Stimulated activated CD4-positive, alpha-beta T cell treated with anti-CD3 and anti-CD28 coated beads, Interleukin-2, amount 100 ng/mL, for 24 hours (primary cell): ENCODE measurements at places on chromosomes 13 and 19.

DNA sequence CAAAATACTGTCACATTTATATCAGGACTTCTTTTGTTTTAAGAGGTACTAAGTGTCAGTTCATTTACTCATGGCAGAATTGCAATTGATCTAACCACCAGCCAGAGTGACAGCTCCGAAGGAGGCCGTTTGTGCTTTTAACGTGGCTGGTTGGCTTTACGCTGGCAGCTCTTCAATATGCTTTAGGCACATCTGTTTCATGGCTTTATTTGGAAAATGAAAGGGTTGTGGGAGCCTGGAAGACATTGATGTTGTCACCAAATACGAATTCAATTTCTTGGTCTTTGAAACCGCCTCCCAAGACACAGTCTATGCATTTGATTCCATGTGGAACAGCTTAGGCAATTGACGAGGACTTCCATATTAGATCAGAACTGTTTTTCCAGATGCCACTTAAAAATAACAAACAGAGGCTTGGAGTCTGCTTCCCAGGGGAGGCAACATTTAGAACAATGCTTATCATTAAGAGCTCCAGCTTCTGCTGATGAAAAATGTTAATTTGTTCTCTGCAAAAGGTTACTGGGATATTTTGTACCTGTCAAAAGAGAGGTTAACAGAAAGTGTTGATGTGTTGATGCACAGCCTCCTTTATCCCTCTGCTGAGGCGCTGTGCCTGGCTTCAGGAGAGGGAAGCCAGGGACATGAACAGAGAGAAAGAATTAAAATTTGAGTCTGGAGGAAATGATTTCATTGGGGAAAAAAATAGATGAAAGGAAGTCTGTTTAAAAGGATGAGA lies 64.0 kb upstream of the TNFRSF19 start:
- no peak for DNase-seq

DNA sequence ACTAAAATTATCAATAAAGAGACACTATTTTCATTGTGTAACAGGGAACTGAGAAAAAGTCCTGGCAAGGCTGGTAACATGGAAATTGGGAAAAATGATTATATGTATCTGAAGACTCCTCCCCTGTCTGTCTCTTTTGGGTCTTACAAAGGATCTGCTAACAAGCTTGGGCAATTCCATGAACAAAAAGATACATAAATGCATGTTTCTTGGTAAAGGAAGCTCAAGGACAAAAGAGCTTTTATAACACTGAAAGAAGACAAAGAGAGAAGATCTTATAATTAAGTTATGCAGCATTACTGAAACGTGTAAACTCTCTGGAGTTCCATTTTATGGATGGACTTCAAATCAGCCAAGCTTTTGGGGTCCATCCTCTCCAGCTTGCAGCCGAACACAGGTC lies 29.2 kb downstream of the EFNB2 start:
- DNase-seq, result no peak

- peak; percentile 44 for DNase-seq
These were observed 4.6 kb downstream of the SAFB start for GRCh38 chr19:5627395-5627904.

GRCh38 chr13:43019811-43020210 lies 3.6 kb upstream of the DNAJC15 start:
- DNase-seq, result no peak

DNA sequence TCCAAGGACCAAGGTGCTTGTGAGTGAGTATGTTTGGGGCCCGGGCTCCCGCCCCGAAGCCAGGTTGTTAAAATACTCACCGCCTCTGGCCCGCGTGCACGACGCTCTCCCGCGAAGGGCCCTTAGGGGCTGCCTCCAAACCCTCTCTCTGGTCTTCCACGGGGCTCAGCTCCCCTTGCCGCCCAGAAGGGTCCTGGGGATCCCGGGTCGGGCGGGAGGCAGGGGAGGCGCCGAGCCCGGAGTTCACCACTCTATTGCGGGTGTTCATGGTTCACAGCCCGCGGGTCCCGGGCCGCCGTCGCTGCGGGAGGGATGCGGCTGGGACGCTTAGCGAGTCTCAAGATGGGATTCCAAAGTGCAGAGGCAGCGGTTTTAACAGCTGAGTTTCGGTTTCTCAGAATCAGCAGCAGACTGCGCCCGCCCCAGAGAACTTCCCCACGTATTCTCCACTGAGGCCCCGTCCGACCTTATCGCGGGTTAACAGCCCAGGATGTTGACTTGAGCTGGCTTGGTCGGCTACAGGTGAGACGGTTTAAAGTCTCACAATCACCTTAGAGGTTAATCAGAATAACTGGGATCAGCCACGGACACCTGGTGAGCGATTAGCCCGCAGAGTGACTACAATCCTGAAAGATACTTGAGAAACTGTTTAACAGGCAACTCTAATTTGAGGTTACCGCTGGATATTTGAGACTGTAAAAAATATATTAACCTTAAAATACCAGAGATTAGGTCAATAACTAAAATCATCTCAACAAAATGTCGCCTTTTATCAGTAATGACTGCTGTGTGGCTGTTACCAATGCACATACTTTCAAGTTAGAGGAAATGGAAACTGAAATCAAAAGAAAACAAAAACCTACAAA lies at the start of gene EPSTI1:
Gene EPSTI1 (minus strand): TSS at position 344 of the 866 bp plus-strand sequence. CDS start 76 bp downstream, at position 268.
- peak; percentile 74 for DNase-seq

DNA sequence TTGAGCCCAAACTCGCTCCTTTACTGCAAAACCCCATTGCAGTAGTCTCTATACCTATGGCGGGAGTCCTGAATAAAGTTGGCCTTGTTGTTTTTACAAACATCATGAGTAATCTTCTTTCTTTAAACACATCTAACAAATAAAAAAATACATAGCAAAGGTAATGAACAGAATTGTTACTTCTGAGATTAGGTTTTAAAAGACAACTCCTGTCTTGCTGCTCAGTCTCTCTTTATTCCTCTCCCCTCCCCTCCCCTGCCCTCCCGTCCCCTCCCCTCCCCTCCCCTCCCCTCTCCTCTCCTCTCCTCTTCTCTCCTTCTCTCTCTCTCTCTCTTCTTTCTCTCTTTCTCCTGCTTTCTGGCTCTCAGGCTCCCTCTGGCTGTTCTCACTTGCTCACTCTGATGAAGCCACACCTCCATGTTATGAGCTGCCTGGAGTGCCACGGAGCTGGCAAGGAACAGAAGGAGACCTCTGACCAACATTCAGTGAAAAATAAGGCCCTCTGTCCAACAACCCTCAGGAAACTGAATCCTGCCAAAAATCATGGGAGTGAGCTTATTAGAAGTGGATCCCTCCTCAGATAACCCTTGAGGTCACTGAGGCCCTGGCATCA lies 300.7 kb upstream of the MIR17HG start:
- no peak for DNase-seq

DNA sequence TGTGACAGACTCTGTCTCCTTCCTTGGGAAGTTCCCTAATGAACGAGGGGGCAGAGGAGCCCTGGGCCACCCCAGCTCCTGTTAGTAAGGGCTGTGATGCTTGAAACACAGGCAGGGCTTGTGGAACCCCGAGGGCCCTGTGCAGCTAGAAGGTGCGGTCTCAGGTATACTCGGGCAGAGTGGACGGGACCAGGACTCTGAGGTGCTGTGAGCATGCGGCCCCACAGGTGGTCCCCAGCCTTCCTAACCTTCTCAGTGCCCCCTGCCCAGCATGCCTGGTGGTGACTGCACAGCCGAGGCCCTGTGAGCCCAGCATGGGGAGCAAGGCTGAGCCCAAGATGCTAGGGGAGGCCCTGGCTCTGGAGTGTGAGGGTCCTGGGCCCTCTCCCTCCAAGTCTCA lies 4.0 kb upstream of the SIGLEC8 start:
- DNase-seq, result no peak

- no peak for DNase-seq
These were observed 5.9 kb upstream of the MCF2L start for GRCh38 chr13:112962911-112963625.

DNA sequence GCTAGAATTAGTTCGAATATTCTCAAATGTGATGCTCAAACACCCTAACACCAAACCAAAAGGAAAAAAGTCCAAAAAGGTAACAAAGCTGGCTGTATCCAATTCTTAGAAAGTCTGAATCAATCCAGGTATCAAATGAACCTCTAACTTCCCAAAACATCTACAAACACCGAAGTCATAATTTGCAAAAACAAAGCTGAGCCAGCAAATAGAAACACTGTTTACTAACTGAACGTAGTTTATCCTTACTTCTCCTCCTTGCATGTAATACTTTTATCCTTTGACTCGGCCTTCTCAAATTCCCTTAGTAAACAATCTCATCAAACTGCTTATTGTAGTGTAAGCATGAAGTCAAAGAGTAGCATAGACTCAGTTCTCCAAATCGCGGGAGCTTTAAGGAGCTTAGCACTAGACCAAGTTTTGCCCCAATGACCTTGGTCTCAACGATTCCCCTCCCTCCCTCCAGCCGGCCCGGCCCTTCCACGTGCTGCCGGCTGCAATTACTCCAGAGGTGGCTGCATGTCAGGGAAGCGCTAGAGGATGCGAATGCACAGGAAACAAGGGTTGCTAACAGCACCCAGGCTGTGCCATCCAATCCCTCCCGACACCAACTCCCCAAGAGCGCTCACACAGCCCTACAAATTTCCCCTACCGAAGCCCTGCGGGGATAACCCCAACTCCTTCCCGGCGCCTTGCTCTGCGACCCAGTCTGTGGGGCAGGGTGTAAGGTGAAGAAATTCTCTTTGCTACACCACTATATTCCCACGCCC lies 693 bp downstream of the XPO4 start:
- DNase-seq, result peak; percentile 56

DNA sequence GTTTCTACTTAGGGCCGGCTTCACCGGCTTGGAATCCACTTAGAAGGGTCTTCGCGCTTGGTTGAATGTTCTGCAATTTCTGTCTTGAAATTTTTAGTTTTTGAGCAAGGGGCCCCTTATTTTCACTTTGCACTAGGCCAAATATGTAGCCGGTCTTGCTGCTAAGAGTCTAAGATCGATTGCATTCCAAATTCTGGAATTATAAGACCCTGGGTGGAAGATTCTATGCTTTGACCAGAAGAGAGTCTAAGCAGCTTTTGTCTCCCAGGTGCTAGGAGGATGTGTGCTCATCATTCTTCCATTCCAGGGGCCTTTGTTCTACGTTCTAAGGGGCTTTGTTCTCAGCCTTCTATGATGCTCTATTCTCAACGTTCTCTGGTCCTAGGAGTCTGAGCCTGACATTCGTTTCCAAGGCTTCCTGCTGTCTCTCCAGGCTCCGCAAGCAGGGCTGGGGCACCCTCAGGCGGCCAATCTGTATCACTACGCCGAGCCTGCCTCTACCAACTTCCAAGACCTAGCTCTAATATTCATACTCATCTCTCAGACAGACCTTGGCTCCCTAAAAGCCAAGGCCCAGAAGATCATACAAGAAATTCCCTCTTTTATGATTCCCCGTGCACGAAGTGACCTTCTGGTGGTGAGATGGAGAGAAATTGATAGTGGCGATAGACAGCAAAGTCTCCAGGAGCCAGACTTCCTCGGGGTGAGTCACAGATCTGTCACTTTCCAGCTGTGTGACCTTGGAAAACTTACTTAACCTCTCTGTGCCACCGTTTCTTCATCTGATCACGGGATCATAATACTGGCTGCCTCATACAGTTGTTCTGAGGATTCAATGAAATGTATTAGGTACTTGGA lies 982 bp upstream of the DACT3 start:
- peak; percentile 79 for DNase-seq

DNA sequence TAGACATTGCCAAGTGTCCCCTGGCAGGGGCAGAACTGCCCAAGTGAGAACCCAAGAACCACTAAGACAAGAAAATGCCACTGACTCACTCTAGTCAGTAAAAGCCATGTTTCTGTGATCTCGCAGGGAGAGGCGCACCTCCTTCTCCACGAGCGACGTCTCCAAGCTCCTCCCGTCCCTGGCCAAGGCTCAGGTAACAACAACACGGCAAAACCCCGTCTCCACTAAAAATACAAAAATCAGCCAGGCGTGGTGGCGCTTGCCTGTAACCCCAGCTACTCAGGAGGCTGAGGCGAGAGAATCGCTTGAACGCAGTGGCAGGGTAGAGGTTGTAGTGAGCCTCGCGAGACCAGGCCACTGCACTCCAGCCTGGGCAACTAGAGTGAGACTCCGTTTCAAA lies 17.5 kb upstream of the USE1 start:
- DNase-seq, result no peak

- no peak for DNase-seq
These were observed 40.0 kb upstream of the TPP2 start for GRCh38 chr13:102556806-102557205.

- DNase-seq, result no peak
These were observed 220.5 kb downstream of the RBM26 start for GRCh38 chr13:79185580-79185979.

DNA sequence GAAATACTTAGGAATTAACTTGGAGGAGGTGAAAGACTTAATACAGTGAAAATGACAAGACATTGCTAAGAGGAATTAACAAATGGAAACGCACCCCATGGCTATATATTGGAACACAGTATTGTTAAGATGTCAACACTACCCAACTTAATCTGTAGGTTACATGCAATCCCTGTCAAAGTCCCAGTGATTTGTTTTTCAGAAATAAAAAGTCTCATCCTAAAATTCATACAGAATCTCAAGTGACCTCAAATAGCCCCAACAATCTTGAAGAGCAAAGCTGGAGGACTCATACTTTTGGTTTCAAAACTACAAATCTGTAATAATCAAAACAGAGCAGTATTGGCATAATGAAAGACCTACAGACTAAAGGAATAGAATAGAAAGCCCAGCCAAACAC lies 13.2 kb downstream of the ATP4B start:
- DNase-seq, result no peak

DNA sequence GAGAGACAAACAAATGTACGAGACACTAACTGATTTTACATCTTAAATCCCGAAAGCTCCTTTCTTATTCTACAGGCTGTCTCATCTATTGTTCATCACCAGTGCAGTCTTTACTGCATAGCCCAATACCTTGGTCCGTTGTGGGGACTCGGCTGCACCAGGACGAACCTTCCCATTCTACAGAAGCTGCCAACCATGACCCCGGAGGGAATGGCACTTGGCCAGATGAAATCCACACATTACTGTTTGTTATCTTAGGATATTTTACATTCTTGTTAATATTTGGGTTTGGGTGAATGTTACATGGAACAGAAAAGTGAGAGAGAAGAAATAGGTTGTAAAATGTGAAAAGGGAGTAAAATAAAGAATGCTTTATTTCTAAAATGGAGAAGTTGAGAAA lies 195.1 kb downstream of the RFC3 start:
- no peak for DNase-seq

GRCh38 chr19:58346961-58347929 lies 6.0 kb downstream of the A1BG start:
- DNase-seq, result peak; percentile 63

DNA sequence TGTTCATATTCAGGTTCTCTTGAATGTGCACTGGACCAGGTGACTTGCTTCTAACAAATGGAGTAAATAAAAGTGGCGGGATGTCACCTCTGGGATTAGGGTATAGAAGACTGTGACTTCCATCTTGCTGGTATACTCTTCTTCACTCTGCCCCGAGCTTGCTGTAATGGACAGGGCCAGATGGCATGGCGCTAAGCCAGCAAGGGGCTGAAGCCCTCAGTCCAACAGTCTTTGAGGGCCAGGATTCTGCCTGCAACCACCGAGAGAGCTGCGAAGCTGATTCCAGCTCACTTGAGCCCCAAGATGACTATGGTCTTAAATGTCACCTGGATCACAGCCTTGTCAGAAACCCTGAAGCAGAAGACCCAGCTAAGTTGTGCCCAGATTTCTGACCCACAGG lies 600.0 kb downstream of the FGF9 start:
- no peak for DNase-seq
